ENCODE measurements at places on chromosomes 6 and 20.

DNA sequence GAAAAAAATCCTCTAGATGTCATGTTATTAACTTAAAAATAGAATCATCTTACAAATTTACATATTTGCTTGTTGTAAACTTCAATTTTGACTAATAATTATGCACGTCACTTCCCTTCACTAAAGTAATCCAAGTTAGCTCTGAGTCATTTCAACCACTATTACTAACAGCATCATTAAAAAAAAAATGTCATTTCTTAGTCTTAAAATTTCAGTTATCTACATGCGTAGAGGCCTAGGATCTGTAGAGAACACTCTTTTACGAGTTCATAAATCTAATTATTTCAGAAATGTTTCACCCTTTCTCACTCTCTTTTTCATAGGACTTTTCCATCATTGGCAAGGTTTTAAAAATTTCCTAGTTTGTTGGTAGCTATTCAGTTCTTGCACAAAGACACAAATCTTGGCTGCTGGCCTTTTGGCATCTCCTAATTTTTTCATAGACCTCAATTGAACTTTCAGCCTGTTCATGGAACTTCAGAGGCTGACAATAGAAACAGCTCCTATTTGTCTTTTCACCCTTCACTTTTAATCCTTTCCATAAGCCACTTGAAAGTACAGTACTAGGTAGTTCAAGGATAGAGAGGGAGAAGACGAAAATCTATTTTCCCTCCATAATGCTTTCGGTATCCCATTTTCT lies 61.5 kb downstream of the OGFRL1 start:
- peak; percentile 64 for DNase-seq

- no peak for DNase-seq
Measured at GRCh38 chr20:4449957-4450715, 271.6 kb upstream of the PRND start.

DNA sequence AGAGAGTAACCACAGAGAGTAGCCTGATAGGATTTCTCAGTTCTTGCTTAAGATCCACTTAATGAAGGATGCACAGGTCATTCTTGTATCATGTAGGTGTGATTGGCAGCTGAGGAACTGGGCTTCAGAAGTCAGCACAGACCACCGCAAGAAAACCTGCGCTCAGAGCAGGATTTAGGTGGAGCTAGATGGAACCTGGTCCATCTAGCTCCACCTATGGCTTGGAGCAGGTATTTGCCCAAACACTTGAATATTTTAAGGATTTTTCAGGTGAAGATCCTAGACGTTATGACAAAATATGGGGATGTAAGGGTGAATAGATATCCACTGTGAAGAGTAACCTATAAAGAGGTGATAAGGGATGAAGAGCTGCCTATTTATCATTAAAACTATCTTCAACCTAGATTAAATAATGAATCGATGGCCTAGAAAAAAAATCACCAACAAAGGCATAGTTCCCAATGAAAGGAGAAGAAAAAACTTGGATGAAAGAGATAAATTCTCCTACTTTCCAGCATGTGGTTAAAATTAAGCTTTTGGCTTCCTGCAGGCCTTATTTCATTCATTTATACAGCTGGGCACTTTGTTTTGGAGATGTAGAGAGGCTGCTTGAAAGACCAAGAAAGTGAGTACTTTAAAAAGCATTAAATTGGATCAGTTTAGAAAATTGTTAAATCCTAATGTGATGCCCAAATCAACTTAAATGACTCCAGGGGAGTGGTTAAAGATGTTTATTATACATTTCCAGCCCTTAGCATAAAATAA lies 778.4 kb upstream of the GJE1 start:
- DNase-seq = no peak

- no peak for DNase-seq
Measured at GRCh38 chr6:167819576-167819975, 7.1 kb upstream of the AFDN start.

GRCh38 chr6:85453052-85453451 lies 3.2 kb downstream of the NT5E start:
- DNase-seq = no peak

DNA sequence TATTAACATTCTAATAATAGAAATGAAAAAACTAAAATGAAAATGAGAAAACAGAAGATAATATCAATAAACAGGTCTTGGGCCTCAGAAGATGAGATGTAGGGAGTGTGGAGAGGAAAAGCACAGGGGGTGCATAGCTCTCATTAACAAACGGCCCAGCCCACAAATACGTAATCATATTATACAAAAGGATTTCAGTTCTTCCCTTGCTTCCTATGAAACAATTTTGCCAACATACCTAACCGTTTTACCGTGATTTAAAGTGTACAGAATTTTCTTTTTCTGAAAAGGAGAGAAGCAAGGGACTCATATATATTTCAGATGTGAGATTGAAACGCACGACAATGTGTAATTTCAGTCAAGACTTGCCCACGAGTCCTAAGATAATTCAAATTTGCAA lies 136.0 kb downstream of the HFE start:
- DNase-seq = no peak

DNA sequence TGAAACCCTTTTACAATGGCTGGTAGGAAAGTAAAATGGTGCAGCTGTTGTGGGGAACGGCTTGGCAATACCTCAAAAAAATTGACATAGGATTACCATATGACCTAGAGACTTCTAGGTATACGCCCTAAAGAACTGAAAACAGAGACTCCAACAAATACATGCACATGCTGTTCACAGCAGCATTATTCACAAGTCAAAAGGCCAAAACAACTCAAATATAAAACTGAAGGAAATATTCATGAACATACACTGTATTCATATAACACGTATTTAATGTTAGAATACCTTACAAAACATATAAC lies 74.6 kb downstream of the FOXA2 start:
- DNase-seq = no peak

GRCh38 chr6:106281088-106281487 lies 44.5 kb downstream of the ATG5 start:
- no peak for DNase-seq

- no peak for DNase-seq
Measured at GRCh38 chr20:38604873-38605303, 3.3 kb downstream of the ARHGAP40 start.

DNA sequence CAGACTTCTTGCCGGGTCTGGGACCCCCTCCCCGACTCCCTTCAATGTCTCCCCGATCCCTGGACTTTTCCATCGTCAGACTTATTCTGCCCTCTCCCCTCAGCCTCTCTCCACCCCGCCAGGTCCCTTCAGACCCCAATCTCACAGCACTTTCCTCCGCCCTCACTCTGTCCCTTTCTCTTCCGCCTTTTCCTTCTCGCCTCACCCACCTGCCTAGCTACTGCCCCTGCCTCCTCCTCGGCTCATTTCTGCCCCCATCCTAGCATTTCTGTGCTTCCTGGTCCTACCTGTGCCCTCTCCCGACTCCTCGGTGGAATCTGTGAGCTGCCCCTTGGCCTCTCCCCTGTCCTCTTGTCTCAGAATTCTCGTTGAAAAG lies 616 bp downstream of the CHMP4B start:
- peak; percentile 48 for DNase-seq

- DNase-seq = peak; percentile 62
Measured at GRCh38 chr6:6890400-6890858, 217.3 kb upstream of the RREB1 start.

DNA sequence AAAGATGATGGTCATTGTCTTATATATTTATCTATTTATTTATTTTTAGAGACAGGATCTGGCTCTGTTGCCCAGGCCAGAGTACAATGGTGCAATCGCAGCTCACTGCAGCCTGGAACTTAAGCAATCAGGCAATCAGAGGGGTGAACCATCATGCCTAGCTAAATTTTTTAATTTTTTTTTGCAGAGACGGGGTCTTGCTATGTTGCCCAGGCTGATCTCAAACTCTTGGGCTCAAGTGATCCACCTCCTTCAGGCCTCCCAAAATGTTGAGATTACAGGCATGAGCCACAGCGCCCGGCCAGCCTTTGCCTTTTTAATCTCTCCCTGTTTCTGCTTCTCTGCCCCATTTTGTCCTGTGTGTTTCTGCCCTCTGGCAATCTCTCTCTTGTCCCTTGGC lies 102.2 kb downstream of the NCR2 start:
- DNase-seq = no peak

- DNase-seq = no peak
Measured at GRCh38 chr6:167098825-167099225, 24.1 kb upstream of the CCR6 start.

DNA sequence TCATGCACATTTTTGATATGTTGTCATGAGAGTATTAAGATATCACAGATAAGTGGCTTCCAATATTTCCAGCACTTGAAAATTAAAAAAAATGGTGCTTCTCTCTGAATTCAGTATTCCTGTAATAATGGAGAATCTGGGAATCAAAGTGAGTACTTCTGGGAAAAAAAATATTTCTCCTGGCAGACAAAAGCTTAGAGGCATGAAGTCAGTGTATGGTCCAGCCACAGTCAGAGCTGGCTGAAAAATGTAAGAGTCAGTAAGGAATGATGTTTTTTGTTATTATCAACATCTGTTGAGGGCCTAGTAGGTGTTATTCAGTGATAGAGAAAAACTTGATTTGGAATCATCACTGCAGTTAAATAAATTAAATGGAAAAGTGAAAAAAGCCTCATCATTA lies 3.2 kb upstream of the RFPL4B start:
- no peak for DNase-seq

- no peak for DNase-seq
Measured at GRCh38 chr6:165769884-165770283, 106.8 kb upstream of the PDE10A start.

DNA sequence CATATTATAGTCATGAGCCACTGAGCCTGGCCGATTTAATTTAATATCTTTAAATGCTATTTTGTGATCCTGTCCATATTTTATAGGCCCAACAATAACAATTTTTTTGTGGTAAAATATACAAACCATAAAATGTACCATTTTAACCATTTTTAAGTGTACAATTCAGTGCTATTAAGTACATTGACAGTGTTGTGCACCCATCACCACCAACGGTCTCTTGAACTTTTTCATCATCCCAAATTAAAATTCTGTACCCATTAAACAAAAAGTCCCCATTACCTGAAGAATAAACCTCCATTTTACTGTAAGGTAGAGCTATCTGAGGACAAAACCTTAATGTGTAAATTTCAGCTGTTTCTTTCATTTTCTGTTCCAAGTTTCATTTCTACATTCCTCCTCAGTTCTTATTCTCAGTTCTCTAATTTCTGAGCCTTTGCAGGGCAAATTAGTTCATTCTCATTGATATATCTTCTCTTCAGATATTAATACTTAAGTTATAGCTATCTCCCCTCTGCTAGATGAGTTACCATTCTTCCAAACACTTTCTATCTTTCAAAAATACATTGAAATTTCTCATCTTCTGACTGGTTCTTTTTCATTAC lies 10.3 kb downstream of the MTO1 start:
- no peak for DNase-seq

- DNase-seq = no peak
Measured at GRCh38 chr20:2693286-2694007, 867 bp downstream of the EBF4 start.

- peak; percentile 64 for DNase-seq
Measured at GRCh38 chr6:111087871-111088667, 766 bp downstream of the SLC16A10 start.

GRCh38 chr6:19333936-19334335 lies 503.2 kb upstream of the ID4 start:
- DNase-seq = no peak

DNA sequence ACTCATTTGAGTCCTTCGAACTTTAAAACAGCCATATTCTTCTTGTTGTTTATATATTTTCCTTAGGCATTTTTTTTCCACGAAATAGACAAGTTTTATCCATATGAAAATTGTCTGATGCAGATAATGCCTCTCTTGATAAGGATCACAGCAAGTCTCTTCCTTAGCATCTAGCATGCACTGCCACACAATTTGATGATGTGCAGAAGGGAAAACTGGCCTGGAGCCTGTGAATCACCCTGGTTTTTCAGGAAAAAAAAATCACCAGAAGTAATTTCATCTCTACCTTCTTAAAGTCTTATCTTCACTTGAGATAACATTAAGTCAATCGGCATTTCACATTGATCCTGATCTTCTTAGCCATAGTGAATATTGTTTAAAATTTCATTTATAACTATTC lies 199.8 kb downstream of the TENT5A start:
- no peak for DNase-seq

DNA sequence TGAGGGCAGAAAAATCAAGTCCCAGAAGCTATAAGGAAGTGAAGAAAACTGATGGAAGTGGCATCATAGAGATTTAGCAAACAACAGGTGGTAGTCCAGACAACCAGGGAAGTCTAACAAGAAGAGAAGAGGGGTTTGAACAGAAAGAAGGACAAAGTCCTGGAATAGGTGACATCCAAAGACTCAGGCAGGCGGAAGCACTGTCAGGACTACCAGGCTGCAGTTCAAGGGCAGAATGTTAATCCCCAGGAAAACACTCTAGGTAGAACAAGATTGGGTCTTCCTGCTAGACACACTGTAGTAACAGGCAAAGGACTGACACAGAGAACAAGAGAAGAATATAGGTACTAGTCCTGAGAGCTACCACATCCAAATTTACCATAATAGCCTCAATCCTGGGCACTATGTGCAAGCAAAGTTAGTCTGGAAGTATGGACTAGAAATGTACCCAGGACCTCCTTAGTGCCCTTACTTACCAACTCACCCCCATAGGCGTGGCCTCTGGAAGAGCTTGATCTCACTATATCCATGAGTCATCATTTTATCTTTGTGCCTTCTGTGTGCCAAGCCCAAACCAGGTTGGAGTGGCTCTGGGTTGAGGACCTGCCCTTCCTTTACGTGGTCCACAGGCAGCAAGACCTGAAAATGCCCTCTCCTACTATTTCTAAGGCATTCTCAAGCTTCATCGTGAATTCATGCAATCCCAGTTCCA lies 2.2 kb upstream of the EPB41L2 start:
- DNase-seq = no peak

- no peak for DNase-seq
Measured at GRCh38 chr20:63328026-63328700, 33.0 kb downstream of the CHRNA4 start.

- no peak for DNase-seq
Measured at GRCh38 chr20:15232243-15232642, 894.8 kb upstream of the FLRT3 start.

DNA sequence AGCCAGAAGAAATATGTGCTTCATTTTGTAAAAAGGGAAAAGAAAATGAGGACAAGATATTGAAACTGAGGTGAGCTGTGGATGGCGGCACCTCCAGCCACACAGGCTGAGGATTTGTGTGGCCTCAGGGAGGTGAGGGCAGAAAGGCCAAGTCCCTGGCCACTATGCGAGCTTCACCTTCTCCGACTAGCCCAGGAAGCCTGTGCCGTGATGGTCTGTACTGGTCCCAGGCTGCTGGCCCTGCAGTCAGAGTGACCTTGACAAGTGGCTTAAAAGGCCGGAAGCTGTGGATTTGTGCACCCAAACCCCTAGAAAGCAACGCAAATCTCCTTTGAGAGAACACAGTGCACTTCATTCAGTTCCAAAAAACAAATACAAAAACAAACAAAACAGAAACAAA lies 48.1 kb downstream of the WDR27 start:
- DNase-seq = no peak

GRCh38 chr6:44377971-44378370 lies 9.5 kb upstream of the CDC5L start:
- DNase-seq = no peak

DNA sequence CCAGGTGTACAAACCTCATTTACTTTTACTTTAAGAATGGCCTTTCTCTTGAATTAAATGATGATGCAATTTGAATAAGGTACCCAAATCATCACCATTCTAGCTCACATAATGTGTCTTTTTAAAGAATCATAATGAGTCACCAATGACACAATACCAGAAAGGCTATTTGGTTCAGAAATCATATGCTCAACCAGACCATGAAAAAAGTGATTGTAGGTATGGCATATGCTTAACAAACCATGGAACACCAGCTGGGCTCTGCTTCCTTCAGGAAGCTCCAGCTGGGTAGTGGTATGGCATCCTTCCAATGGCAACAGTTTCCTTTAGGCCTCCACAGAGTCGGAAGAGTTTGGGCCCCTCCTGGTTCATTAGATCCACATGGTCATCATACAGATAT lies 128.2 kb downstream of the FRK start:
- DNase-seq = no peak
